DMS 273 treated with DMSO at 0.1 percent for 48 hours (cell line): ENCODE measurements at places on chromosomes 2 and 18.

DNA sequence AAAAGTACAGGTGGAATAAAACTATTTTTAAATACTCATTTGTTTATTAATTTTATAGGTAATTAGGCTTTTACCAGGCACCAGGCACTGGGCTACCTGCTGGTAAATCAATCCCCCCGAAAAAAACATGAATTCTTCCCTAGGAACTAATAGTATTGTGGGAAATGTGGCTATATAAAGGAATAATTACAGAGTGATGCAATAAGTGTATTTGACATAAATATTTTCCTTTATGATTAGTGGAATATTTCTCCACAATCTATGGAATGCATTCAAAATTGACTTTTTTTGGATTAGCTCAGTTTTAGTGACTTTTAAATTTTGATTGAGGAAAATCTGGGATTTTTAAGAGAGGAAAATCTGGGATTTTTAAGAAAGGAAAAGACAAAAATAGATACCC is 109.7 kb upstream of the BZW1 start:
- no peak for DNase-seq

DNA sequence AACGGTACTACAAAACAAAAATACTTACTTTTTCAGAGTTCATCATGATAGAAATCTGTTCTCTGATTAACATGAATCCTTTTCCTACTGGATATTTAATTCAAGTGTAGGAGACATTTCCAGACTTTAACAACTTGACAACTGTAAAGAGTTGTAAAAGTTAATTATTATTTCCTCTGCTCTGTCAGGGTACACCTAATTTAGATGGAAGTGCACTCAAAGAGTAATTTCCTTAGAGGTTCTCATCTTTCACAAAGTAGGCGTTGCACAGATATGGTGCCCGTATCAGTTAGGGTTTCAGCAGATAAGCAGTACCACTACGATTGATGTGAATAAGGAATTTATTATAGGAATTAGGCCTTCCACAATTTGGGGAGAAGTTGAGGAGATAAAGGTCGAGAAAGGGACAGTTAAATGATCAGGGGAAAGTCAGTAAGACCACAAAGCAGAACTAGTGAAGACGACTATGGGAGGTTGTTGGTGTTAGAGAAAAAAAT is 16.2 kb upstream of the PDE11A start:
- DNase-seq = no peak

DNA sequence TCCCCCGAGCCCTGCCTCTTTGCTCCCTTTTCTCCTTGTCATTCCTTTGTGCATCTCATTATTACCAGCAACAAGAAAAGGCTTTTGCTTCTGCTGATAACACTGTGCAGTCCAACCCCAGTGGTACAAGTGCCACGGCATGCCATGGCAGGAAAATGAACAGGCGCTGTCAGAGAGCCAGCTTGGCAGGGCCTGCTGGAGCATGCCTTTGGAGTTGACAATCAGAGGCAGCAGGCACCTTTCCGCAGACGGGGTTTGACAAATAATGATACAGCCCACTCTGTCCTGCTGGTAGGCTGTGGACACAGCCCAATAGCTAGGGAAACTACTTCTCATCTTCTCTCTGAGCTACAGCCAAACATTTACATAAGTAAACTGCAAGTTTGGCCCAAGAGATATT is 243.9 kb upstream of the LRRTM1 start:
- DNase-seq = no peak

- no peak for DNase-seq
Measured at GRCh38 chr2:222423632-222424275, 589 bp upstream of the SGPP2 start.

- DNase-seq = no peak
Measured at GRCh38 chr2:224781400-224781799, 65.2 kb upstream of the CCDC195 start.
